ENCODE measurements at places on chromosomes 6 and 20.

DNA sequence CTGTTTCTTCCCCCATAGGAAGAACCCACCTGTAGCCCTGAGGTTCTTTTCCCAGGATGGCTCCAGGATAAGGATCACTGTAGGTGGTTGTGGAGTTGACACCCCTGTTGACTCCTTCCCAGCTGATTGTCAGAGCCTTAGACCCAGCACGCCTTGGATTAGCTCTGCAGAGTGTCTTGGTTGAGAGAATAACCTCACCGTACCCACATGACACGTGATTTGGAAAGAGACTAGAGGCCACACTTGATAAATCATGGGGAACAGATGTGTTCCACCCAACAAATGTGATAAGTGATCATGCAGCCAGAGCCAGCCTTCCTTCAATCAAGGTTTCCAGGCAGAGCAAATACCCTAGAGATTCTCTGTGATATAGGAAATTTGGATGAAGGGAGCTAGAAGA is 12.2 kb downstream of the BTN3A1 start:
- DNase-seq, result no peak

GRCh38 chr20:4681991-4682401 is 39.7 kb upstream of the PRND start:
- no peak for DNase-seq

DNA sequence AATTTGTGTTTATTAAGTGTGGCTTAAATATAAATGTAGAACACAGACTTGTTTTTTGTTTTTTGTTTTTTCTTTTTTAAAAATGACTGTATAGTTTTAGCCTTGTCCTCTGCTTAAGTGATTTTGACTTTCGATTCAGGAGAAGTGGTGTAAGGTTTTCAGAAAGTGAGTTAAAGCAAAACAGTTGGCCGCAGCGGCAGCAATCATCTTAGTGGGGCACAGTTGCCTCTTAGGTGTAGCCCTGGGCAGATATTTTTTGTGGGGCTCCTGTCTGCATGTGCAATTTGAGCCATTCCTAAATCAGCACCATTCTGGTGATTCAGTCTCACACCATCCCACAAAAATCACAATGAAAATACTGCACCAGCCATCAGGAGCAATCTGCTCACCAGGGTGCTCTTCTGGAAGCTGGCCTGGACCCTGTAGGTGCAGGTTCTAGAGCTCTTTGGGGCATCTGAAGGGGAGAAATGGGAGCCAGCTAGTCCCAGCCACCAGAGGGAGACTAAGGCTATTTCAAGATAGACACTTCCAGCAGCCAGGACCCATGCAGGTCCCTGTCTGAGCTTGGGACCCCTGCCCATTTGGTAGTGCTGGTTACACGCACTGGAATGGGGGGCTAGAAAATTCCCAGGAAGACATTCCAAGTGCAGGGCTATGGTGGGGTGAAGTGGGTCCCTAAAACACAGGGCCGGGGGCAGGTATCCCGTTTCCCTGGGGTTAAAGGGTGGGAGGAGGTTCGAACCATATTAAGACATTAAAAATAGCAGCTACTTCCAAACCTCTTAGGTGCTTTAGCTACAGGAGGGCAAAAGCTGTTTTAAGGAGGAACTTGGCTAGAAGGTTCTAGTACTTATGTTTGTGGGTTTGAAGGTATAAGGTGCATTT is 156.6 kb downstream of the NFATC2 start:
- peak; percentile 84 for DNase-seq

- no peak for DNase-seq
These were observed 503.7 kb upstream of the IRAK1BP1 start for GRCh38 chr6:78363688-78364087.

DNA sequence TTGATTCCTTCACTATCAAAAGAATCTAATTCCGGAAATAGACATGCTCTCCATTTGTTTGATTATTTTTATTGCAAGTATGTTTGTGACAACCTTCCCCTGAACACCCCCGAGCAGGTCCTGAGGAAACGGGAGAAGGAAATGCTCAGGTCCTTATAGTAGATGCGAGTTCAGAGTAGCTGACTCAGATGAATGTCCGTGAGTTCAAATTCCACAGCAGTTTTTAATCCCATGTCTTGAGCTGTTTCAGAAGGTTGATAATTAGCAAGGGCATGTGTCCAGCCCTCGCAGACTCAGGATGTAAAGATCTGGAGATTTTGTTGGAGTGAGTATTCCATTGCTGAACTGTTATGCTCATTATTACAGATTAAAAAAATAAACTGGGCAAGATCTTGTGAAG is 169.3 kb downstream of the BCAS1 start:
- no peak for DNase-seq

- no peak for DNase-seq
These were observed 23.1 kb downstream of the ALDH5A1 start for GRCh38 chr6:24517659-24518543.

GRCh38 chr6:100155141-100155540 is 161.1 kb upstream of the MCHR2 start:
- no peak for DNase-seq

DNA sequence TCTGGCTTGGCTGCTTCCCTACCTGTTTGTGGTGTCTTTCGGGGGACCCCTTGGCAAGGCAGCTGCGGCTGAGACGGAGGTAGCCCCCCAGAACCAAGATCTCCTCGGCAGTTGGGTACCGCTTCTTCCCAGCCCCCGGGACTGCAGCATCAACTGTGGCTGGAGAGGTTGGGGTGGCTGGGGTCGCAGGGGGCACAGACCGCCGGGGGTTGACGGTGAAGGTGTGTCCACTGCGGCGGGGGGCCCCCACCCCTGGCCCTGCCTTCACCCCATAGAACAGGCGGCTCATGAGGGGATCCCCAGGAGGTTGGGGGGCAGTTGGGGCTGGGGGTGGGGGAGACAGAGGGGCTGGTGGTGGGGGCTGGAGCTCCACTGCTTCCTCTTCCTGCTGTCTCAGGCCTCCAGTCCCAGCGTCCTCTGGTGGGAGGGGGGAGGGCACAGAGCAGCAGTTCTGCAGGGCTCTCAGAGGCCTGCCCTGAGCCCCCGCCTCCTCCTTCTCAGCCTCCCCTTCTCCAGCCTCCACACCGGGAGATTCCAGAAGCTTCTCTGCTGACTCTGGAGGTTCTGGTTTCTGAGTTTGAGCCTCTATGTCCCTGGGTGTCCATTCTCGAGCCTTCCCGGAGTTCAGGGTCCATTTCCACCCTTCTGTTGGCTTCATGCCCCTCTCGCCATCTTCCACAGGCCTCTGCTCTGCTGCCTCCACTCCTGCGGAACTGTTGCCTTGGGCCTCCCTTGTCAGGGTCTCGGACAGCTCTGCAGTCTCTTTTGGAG is 1.9 kb downstream of the PPP1R18 start:
- DNase-seq, result no peak

- no peak for DNase-seq
These were observed 99.1 kb downstream of the ARMC2 start for GRCh38 chr6:108947114-108947854.

GRCh38 chr6:120785459-120786086 is 548.7 kb downstream of the TBC1D32 start:
- DNase-seq, result no peak

DNA sequence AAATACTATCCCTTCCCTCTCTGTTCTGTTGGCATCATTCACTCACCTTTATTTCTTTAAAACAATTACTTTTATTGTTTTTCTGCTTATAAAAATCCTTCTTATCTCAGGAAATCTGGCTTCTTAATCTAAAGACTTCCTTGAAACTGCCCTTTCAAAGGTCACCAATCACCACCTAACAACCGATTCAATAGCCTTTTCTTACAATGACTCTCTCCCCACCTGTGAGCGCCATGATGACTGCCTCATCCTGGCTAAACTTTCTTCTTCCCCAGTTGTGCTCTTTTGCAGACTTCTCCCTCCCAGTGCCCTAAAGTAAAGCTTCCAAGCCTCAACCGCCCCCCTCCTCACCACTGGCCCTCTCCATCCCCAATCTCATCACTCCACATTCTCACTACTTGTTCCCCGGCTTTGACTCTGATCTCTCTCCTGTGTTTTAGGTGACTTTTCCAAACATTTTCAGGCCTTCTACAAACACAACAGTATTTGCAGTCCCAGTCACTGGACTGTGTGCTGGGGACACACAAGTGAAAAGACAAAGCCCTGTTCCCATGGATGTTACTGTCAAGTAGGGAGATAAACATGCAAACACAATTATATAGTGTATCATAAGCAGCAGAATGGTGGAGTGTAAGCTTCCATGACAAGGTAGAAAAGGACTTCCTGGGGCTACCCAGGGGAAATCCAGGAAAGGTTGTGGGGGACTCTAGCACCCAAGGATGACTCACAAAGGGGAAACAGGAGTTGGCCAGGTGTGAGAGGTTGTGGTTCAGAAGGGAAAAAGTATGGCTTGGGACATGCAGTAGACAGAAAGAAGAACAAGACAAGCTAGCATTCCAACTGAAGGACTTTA is 12.8 kb downstream of the NHSL1 start:
- peak; percentile 65 for DNase-seq

GRCh38 chr6:42771741-42772100 is 10.1 kb upstream of the BICRAL start:
- no peak for DNase-seq

DNA sequence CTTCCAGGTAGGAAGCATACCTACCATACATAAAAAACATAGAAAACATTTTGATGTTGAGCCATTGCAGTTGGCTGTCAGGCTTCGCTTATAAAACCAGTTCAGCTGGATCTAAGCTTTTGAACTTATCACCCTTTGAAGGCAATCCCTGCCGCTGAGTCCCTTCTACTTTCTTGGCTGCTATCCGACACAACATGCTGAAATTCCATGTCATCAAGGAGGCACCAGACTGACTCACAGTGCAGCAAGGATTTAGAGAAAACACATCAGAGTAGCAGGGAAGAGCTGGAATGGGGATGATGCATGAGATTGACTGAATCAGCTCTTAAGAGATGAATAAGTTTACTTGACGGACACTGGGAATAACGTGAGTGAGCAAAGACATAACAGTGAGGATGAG is 135.0 kb upstream of the MAN1A1 start:
- no peak for DNase-seq

GRCh38 chr6:157145656-157146285 is 177.5 kb downstream of the TMEM242 start:
- no peak for DNase-seq

- no peak for DNase-seq
These were observed 67.7 kb downstream of the ANKRD6 start for GRCh38 chr6:89500611-89501010.

DNA sequence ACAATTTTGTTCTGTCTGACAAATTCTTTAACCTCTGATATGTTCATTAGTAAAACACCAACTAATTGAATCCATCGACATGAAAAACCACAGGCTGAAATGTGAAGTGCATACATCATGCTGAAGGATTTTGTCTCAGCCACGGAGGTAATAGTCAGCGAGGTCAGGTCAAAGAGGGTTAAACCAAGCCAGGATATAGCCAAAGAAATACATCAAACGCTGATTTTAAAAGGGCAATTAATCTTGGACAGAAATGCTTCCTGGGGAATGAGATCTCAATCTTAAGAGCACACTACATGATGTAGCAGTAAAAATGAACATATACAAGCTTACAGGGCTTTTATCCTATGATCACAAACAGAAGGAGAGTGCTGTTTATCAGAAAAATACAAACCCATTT is 106.7 kb downstream of the PRDM1 start:
- no peak for DNase-seq

DNA sequence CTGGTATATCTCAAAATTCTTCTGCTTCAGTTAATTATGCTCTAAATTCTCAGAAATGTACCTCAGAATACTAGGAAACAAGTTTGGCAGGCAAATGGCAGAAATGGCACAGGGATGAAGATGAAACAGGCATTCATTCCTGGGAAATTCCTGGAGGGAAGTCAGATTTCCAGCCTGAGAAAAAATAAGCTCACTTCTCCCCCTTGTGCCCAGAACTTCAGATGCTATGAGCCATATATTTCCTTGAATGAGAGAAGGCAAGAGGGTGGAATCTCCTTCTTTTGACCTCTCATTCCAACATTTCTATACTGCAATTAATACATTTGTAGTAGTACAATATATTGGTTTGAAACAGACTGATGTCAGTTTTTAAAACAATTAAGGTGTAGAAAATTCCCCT is 22.8 kb downstream of the RGS17 start:
- DNase-seq, result no peak

- DNase-seq, result no peak
These were observed 42.2 kb upstream of the SPTLC3 start for GRCh38 chr20:12966468-12967085.

DNA sequence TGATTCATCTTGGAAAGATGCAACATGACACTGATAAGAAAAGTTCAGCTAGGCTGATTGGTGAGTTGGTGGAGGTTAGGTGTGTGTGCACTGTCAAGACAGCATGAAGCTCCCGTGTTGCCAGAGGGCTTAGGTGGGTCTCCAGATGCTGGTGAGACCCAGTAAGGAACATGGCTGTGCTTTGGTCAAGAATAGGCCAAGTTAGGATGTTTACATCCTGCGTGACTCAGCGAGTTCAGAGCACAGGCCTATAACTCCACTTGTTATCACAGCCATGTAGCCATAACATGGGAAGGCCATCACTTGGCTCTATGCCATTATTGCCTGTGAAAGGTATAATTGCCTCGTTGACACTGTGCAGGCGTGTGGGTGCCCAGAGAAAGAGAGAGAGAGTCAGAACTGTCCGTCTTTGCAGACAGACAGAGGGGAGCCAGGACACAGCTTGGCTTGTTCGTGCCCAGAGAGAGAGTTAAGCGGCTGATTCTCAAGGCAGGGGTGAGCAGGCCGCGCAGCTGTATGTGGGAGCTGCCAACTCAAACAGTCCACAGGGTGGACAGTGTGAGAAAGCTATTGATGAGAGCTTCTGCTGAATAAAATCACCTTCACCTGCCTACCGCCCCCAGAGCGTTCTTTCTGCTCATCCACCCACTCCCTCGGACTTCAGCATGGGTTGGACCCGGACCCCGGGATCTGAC is 43.5 kb downstream of the OR2B6 start:
- DNase-seq, result no peak

DNA sequence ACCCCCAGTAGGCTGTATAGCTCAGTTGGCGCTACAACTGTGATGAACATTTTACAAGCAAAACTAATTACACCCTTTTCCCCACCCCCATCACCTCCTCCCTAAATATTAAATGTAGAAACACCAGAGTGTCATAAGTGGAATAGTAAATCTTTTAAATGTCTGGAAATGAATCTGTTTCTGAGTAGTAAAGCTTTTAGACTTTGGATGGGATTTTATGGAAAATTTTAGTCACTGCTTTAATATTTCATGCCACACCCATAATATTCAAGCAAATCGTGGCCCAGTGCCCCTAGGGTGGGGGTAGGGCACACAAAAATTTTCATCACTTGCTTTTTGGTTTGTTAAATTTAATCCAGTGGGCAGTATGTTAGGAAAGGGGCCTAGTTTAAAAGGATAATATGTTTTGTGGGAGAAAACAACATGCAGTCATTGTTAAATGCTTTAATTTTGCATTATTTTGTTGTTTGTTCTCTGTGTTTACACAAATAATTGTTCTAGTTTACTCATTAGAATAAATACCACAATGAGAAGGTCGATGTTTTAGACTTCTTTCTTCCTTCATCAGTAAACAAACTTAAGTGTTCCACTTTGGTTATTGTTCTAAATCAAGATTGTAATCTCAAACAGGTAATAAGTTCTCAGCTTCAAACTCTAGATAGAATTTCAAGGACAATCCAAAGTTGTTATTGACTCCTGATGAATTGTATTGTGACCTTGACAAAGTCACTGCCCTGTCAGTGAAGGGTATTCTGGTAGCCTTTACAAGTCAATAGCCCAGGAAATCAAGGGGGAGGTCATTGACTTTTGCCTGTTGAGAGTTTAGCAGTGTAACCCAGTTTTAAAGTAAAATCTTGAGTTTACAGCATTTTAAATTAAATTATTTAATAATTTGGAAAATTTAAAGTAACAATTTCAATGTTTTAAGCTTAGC is 79.2 kb downstream of the CBFA2T2 start:
- no peak for DNase-seq

- DNase-seq, result no peak
These were observed 110.3 kb upstream of the PRSS16 start for GRCh38 chr6:27136978-27137814.

Data from endodermal cell (in vitro differentiated cells).